ENCODE measurements at places on chromosomes 7 and 10.

GRCh38 chr10:100356067-100357017, 9.3 kb downstream of the SCD start:
- no peak for DNase-seq

- no peak for DNase-seq
These were observed 372.9 kb upstream of the NFE2L3 start for GRCh38 chr7:25779002-25779546.

GRCh38 chr7:47771990-47772360, 176.3 kb downstream of the PKD1L1 start:
- no peak for DNase-seq

DNA sequence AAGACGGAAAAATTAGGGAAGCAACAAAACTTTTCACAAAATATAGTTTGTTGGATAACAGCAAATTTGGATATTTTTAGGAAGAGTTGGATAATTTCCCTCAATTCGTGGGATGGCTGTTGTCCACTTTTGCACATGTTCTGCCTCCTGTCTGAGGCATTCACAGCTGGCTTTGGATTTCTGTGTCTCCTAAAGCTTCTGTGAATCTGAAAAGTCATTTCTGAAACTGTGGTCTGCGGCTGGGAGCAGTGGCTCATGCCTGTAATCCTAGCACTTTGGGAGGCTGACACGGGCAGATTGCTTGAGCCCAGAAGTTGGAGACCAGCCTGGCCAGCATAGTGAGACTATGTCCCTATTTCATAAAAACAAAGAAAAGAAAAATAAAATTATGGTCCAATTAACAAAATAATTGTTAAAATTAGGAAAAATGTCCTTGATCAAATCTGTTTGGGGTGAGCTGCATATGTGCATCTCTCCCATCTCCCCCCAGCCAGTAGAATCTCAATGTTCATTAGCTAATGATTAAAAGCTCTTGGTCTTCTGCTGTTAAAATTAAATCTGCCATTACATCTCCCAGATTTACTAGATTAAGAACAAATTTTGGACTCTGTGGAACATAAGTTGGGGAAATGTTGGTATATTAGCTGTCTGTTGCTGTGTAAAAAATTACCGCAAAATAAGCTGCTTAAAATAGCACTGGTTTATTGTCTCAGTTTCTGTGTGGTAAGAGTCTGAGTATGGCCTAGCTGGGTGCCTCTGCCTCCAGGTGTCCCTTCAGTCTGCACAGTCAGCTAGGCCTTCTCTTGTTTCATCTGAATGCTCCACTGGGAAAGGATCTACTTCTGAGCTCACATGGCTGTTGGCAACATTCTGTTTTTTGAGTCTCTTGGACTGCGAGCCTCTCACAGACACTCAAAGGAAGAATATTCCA, 332.0 kb upstream of the FZD1 start:
- no peak for DNase-seq

- no peak for DNase-seq
These were observed 29.7 kb downstream of the HIF1AN start for GRCh38 chr10:100565206-100565985.

GRCh38 chr7:88452646-88453045, 146.0 kb upstream of the STEAP4 start:
- no peak for DNase-seq

GRCh38 chr10:14244147-14244546, 86.6 kb downstream of the FRMD4A start:
- no peak for DNase-seq

- no peak for DNase-seq
These were observed 29.2 kb upstream of the ENO4 start for GRCh38 chr10:116819999-116820677.

DNA sequence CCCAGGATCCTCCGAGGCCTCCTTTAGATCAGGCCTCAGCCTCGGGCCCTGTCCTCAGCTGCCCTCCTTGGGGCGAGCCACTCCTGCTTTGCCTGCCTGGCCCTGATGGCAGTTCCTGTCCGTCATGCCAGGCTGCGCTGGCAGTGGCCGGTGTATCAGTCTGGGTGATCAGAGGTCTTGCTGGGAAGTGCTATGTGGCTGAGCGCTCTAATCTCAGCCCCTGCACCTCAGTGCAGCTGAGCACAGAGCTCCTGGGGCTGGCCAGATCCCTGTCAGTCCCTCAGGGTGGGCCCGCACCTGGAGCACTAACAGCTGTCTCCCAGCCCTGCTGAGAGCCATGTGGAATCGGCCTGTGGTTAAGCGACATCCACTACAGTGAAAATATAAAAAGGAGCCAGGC, 14.8 kb upstream of the CFAP46 start:
- DNase-seq = no peak

- DNase-seq = no peak
These were observed 758.6 kb upstream of the KCND2 start for GRCh38 chr7:119514326-119514725.

DNA sequence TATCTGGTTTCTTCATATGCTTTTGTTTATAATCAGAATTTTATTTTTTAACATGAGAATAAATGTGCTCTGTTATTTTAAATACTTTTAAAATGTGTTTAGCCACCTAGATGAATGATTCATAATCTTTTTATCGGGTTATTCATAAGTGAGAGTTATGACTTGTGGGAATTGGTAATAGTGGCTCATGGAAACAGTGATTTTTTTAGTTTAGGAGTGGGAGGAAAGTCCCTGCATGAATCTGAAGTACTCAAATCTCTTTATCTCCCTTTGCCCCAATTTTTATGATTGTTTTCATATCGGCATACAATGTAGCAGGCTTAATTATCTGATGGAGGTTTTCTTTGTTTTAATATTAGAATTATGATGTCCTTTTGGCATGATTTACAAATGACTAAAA, 42.9 kb downstream of the TAX1BP1 start:
- DNase-seq = no peak

GRCh38 chr10:74058658-74059057, 60.7 kb downstream of the VCL start:
- DNase-seq = peak; percentile 52

- DNase-seq = no peak
These were observed 1.5 kb downstream of the STX1A start for GRCh38 chr7:73717991-73718405.

Measured in NCI-H1436 (cell line).